ENCODE measurements at places on chromosomes 16 and 17.

DNA sequence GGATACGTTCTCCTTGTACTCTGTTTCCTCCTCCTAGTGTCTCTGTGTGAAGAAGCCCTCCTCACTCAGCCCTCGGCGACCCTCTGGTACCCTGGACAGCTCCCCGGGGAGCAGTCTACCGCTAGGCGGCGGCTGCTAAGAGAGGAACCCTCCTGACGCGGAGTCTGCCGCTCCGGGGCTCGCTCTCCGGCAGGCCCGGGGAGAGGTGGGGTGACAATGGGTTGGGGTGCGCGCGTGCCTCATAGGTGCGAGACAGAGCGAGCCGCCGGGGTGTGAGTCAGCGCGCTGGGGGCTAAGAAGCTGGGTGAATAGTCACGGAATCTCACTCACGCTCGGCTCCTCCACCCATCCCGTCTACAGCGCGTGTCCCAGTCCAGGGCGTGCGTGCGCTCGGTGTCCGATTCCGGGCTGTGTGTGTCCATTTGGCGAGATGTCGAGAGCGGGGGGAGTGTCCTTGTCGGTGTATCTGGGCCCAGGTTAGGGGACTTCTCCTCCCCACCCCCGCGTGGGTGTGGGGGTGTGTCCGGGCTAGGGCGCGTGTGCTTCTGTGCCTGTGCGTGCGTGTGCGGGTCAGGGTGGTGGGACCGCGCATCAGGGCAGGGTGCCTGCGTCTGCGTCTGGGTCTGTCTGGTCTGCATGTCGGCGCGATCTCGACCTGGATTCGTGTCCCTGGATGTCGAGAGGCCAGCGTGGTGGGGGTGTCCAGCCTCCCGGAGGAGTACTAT, 577 bp upstream of the HS3ST2 start:
- DNase-seq: peak; percentile 32

DNA sequence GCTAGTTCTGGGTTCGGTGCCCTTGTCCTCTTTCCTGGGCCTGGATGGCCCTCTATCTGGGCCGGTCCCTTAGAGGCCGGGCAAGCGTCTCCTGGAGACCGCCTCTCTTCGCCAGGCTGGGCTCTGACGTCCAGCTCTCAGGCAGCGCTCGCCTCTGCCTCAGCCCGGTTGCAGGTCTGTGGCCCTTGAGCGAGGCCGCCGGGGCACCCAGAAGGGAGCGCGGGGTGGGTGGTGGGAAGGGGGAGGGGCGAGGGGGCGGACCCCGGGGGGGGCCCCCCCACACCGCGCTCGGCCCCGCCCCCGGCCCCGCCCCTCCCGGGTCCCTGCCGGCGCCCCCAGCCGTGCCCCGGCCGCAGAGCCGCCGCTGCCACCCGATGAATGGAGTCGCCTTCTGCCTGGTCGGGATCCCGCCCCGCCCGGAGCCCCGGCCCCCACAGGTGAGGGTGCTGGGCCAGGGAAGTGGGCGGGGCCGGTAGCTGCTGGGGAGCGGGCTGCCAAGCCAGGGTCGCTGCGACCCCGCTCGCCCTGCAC, at the start of gene ARHGAP23:
Gene ARHGAP23, plus strand, starts transcription at position 353 of the 531 bp plus-strand sequence. Its CDS starts 22 bp downstream, at position 375.
- DNase-seq: peak; percentile 62

GRCh38 chr16:62190426-62190825, 154.2 kb upstream of the CDH8 start:
- no peak for DNase-seq

- no peak for DNase-seq
These were observed 22.1 kb downstream of the TMEM114 start for GRCh38 chr16:8568231-8568617.

DNA sequence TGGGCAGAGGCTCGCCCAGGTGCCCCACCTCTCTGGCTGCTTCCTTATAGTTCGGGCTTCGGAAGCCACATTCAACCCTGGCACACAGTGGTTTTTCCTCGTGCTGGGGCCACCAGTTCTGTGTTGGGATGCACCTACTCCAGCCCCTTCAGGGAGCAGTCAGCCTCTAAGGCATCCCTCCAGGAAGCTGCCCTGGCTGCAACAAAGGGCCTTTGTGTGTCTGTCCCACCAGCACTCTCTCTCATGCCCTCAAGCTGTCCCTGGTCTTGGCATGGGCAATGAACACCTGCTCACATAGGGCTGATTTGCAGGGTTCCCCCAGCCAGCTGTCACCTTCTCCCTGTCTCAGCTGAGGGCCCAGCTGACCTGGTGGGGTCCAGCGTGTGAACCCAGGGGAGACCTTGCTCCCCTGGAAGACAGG, 754 bp upstream of the NOXO1 start:
- peak; percentile 78 for DNase-seq
